Kasumi-1 (cell line): ENCODE measurements at places on chromosomes 13 and 19.

GRCh38 chr13:99258210-99258860 is at the start of gene GPR18:
GPR18 (minus strand) TSS chr13:99258379; CDS start chr13:99255872, 2,507 bp downstream.
- DNase-seq, result no peak

GRCh38 chr19:58274771-58275201 is 4.0 kb upstream of the ZNF8 start:
- DNase-seq, result no peak

GRCh38 chr13:75416327-75417011 is 65.5 kb downstream of the TBC1D4 start:
- no peak for DNase-seq

DNA sequence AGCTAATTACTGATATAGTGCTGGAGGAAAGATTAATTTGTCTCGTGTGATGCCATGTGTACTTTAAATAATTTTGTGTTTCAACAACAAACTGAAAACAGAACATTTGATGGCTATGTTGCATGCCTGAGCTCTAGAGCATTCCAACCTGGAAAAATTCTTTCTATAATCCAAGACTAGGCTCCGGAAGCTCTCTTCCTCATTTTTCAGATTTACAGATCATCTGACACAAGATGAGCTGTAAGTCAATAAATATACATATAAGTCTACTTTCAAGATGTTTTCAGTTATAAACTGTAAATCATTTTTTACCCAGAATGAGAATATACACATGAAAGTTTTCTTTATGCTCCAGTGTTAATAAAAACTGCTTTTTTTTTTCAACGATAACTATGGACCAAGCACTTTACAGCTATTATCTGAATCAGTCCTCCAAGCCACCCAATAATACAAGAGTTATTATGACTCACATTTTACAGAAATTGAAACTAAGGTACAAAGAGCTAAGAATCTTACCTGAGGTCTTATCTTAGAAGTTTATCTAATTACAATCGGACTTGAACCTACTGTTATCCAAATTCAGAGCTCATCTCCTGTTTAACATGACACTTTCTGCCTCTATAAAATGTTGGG is 6.4 kb upstream of the FOXO1 start:
- DNase-seq, result no peak

GRCh38 chr19:52981329-52981728 is 18.6 kb upstream of the ZNF816 start:
- DNase-seq, result no peak

DNA sequence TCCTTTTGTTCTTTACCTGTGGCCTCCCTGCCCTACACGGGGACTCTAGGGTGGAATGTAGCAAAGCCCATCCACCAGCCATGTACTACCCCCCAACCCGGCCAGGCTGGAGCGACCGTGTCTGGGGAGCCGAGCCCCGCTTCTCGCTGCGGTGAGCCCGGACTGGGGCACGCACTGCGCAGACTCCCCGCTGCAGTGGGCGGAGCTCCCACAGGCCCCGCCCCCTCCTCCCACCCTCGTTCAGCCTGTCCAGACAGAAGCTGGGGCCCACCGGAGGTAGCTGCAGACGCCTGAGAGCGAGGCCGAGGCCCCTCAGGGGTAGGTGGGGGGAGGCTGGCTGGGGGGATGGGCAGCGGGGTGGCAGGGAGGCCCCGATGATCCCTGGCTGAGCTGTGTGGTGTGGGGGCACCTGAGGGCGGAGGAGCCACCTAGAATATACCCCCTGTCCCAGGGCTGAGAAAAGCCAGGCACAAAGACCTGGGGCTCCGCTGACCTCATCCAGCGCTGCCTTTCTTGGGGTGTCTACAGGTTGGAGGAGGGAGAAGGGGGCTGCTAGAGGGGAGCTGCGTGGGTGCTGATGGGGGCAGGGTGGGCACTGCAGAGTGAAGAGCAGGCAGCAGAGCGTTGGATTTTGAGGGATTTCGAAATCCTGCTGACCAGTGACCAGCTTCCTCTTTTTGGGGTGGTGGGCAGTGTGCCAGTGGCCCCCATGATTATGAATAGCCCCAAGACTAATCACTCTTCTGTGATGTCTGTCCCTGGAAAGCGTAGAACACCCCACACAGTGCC is 17.3 kb downstream of the PLD3 start:
- no peak for DNase-seq

GRCh38 chr19:17963936-17964691 is 2.8 kb upstream of the KCNN1 start:
- no peak for DNase-seq

DNA sequence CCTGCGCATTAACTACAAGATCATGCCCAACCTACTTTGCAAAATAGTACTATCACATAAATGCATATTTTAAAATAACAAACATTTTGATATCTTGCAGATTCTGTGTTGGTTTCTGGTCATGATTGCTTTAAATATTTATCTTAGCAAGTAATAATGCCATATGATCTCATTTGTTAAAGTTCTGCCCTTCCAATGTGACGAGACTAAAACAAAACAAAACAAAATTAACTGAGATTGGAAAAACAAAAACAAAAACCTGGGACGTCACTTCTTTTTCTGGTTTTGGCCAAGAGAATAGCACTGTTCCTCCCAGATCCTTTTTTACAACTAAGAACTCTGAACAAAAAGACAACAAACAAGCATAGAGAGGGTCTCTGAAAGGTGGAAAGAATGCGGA is 436.3 kb downstream of the DACH1 start:
- DNase-seq, result no peak
